ENCODE measurements at places on chromosomes 12 and 14.

- DNase-seq: no peak
Observed at GRCh38 chr12:119461636-119462214, 127.2 kb downstream of the CCDC60 start.

DNA sequence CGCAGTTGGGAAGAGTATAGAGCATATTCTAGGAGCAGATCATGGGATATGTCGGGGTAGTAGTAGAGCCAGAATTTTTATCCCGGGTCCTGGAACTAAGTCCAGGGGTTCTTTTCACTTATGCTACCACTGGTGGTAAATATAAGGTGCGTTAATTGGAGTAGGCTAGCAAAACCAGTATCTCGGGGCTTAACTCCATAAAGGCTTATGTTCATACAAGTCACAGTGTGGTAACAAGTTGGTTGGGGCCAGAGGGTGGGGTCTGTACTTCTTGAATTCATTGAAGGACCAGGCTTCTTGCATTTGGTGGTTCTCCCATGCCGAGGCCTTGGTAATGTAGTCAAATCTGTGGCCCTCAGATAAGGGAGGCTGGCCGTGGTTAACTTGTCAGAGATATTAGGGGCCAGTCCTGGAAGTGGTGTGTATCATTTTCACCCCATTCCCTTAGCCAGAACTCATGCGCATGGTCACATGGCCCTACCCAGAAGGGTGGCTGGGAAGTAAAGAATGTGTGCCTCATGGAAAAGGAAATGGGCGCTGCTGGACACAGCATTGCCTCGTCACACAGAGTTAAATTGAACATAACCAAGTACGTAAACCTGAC is 1.5 kb upstream of the ZNF641 start:
- no peak for DNase-seq

- DNase-seq: no peak
Observed at GRCh38 chr12:128250096-128250495, 16.9 kb upstream of the TMEM132C start.

GRCh38 chr14:51335961-51336723 is 96.1 kb downstream of the TMX1 start:
- DNase-seq: no peak

DNA sequence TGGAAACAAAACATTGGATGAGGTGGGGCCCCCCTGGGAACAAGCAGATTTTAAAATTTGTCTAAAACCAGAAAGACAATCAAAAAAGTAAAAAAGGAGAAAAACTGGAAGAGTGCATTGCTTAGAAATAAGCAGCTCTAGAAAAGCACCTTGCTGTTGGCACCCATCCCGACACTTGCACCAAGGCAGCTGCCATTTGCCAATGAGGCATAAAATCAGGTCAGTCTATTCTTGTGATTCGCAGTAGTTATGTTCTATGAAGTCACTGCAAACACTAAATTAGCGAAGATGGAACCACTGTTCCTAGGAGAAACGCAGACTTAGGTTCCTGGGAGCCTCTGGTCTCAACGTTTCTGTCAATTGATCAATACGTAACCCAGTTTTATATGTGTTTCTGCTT is 16.2 kb downstream of the VPS33A start:
- no peak for DNase-seq

DNA sequence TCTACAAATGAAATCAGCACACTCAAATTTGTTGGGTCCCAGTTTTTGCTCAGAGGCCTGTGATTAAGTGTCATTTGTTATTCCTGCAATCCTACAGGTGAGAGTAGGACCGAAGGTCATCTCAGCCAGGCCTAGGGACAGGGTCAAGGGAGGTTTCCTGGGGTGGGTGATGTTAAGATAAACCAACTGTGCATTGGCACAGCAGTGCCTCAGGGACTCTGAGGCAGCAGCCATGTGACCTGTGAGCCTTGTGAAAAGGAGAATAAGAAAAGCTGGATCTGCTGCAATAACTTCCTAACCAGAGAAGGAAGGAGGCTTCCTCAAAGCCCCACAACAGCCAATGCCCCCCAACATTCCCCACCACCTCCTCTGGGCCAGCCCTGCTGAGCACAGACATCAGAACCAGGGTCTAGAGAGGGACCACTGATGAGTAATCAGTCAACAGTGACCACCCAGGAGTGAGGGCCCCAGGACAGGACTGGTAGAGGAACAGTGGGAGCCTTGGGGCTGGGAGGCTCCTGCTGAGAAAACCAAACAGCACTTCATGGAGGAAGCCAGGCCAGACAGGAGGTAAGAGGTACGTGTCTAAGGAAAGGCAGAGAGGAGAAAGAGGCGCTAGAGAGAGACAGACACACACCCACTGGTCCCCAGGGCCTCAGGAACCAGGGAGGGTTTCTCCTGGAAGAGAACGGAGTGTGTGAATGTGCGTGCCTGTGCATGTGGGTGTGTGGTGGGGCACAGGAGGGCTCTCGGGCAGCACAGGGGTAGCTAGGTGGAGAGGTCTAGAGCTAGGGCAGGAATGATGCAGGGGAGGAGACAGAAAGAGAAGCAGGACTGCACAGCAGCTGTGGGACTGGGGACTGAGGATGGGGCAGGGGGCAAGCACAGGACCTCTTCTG is 82.4 kb downstream of the ITPK1 start:
- DNase-seq: no peak

DNA sequence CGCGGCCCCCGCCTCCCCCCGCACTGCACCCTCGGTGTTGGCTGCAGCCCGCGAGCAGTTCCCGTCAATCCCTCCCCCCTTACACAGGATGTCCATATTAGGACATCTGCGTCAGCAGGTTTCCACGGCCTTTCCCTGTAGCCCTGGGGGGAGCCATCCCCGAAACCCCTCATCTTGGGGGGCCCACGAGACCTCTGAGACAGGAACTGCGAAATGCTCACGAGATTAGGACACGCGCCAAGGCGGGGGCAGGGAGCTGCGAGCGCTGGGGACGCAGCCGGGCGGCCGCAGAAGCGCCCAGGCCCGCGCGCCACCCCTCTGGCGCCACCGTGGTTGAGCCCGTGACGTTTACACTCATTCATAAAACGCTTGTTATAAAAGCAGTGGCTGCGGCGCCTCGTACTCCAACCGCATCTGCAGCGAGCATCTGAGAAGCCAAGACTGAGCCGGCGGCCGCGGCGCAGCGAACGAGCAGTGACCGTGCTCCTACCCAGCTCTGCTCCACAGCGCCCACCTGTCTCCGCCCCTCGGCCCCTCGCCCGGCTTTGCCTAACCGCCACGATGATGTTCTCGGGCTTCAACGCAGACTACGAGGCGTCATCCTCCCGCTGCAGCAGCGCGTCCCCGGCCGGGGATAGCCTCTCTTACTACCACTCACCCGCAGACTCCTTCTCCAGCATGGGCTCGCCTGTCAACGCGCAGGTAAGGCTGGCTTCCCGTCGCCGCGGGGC is at the start of gene FOS:
Gene FOS (plus strand): TSS at position 407 of the 731 bp plus-strand sequence. CDS start 155 bp downstream, at position 562.
- peak; percentile 97 for DNase-seq

DNA sequence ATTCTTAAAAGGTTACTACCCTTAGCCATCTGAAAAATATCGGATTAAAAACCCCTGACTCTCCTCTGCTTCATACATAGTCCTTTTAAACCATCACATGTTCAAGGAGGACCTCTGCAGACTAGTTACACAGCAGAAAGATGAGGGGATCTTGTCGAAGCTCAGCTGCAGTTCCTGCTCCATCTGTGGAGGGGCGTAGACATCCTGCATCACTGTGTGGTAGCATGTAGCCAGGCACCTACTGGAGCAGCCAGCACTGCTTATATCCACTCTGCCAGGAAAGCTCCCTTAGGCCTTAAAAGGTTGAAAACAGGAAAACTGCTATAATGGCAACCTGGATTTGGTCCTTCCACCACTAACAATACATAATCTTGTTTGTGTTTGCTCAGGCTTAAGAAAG is 57.6 kb upstream of the STRN3 start:
- DNase-seq: no peak

DNA sequence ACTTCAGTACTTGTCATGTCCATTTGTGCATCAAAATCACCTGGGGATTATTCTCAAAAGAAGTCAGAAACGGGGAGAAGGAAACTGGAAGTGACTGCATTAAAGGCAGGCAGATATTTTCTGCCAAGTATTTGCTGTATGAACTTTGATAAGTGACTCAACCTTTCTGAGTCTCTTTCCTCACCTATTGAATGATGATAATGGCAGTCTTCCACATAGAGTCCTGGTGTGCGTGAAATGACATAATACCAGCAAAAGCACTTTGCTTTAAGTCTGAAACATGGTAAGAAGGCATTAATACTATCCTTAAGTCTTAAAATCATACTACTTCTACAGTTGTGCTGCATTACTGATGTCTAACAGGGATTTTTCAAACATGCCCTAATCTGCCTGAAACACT is 278.5 kb downstream of the ADAMTS20 start:
- DNase-seq: no peak

GRCh38 chr12:58787021-58787760 is 133.1 kb downstream of the LRIG3 start:
- DNase-seq: no peak

Measured in sciatic nerve (tissue), 2 donors.